Mucosa of descending colon (tissue), 3 donors: ENCODE measurements at places on chromosomes 2 and 18.

DNA sequence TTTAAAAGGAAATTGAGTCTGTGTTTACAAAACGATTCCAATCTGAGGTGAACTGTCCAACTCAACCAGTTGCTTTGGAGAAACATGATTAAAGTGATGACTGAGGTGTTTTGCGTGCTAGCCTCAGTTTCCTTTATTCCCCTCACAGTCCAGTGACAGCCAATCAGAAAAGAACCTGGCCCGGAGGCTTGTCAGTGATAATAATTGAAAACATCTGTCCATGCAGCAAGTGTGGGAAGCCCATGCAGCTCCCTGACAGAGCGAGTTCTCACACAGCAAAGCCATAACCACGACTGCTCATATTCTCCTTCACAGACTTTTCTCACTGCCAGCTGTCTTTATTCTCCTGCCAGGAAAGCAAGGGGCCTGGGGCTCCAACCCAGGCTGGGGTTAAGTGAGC is 613.4 kb downstream of the ARHGAP15 start:
- no peak for DNase-seq

- no peak for DNase-seq
Observed at GRCh38 chr18:45896991-45897390, 70.1 kb downstream of the EPG5 start.

- no peak for DNase-seq
Observed at GRCh38 chr2:58896638-58897037, 655.5 kb upstream of the FANCL start.

GRCh38 chr18:13376298-13376840 is 157.8 kb downstream of the LDLRAD4 start:
- DNase-seq = no peak

- DNase-seq = no peak
Observed at GRCh38 chr2:128568106-128568505, 249.4 kb upstream of the HS6ST1 start.
